ENCODE measurements at places on chromosomes 6 and 20.

DNA sequence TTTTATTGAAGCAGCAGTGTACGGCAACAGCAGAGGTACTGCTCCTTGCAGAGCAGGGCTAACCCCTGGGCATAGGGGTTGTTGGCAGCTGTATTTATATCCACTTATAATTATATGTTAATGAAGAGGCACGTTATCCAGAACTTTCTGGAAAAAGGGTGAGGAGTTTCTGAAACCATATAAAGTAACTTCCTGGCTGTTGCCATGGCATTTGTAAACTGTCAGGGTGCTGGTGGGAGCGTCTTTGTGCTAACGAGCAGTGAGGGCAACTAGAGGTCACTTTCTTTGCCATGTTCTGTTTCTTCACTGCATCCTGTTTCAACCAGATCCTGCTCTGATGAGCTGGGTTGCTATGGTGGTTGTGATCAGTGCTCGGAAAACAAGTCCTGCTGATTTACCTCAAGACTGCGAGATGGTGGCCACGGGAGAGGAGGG is 11.1 kb upstream of the ARFGEF2 start:
- no peak for DNase-seq

GRCh38 chr20:40669692-40670091 is 19.3 kb downstream of the MAFB start:
- DNase-seq: no peak

GRCh38 chr20:40768105-40768504 is 79.1 kb upstream of the MAFB start:
- DNase-seq: no peak

GRCh38 chr20:25257756-25258475 is 10.0 kb downstream of the PYGB start:
- no peak for DNase-seq
